ENCODE measurements at places on chromosomes 3 and 15.

GRCh38 chr15:28109626-28110455, 10.7 kb upstream of the OCA2 start:
- peak; percentile 75 for DNase-seq
- H3K4me3 ChIP-seq, result no peak overlapping the region
- H3K27ac ChIP-seq, result peak overlapping the region; percentile 87
- no peaks in the 10 kb centered on the region for H3K27me3 ChIP-seq
- H3K4me1 ChIP-seq, result no peaks in the 10 kb centered on the region
- H3K36me3 ChIP-seq, result peaks cover 37% of the 10 kb centered on the region

- H3K36me3 ChIP-seq, result no peaks in the 10 kb centered on the region
- no peak overlapping the region for H3K4me3 ChIP-seq
Measured at GRCh38 chr3:155651489-155652218, 93.2 kb downstream of the PLCH1 start.

GRCh38 chr15:64740311-64741170, 34.8 kb downstream of the RBPMS2 start:
- no peaks in the 10 kb centered on the region for H3K27me3 ChIP-seq
- peaks cover 3% of the 10 kb centered on the region for H3K4me1 ChIP-seq
- peak overlapping the region; percentile 62 for H3K27ac ChIP-seq
- no peak overlapping the region for H3K4me3 ChIP-seq
- no peaks in the 10 kb centered on the region for H3K36me3 ChIP-seq

- peaks cover 11% of the 10 kb centered on the region for H3K4me1 ChIP-seq
- peaks cover 39% of the 10 kb centered on the region for H3K36me3 ChIP-seq
- peak overlapping the region; percentile 21 for H3K27ac ChIP-seq
- no peak overlapping the region for H3K4me3 ChIP-seq
Measured at GRCh38 chr3:184345317-184346144, 8.1 kb downstream of the FAM131A start.

DNA sequence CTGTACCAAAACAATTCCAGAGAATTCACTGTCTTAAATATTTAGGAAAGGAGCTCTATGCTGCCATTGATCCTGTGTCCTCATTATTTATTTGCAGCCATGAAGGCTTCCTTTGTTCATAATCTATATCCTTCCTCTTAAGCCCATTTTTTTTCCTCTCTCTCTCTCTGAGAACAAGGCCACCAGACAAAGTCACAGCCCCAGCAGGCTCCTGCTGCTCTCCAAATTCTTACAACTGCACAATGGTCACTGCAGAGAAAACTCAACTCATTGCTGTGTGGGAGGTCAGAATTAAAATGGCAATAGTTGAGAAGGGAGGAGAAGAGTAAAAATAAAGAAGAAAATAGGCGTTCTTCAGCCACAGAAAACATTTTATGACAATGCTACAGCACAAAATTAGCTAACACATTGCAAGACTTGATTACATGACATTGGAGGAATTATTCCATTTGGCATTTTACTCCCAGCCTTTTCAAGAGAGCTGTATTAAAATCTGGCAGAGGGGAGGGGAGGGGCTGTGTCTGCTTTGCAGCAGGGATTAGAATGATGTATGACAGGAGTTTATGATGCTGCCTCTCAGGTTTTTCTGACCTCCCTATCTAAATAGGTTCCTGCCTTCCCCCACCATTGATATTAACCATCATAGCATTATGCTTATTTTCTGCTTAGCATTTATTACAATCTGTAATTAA, 399.7 kb upstream of the THBS1 start:
- H3K4me1 ChIP-seq, result no peaks in the 10 kb centered on the region
- no peaks in the 10 kb centered on the region for H3K27me3 ChIP-seq
- H3K4me3 ChIP-seq, result no peak overlapping the region
- no peak for DNase-seq
- H3K27ac ChIP-seq, result no peak overlapping the region
- H3K36me3 ChIP-seq, result no peaks in the 10 kb centered on the region

DNA sequence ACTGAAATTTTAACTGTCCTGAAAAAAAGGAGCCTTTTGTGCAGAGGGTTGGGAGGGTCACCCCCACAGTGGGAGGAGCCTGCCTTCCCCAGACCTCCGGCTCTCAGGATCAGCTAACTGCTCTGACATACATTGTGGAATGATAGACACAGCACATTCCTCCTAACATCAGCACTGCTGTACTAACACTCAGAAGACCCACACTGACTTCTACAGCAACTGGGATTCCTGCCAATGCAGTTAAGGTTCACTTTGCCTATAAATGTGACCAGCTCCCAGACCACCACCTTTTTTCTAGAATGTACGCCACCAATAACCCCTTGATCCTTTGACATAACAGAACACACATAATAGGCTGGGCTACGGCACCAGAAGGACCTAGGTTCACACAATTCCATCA, 3.2 kb downstream of the CPEB1 start:
- H3K27me3 ChIP-seq, result peaks cover 41% of the 10 kb centered on the region
- no peaks in the 10 kb centered on the region for H3K36me3 ChIP-seq
- no peaks in the 10 kb centered on the region for H3K4me1 ChIP-seq
- no peak for DNase-seq

- H3K27me3 ChIP-seq, result no peaks in the 10 kb centered on the region
- no peaks in the 10 kb centered on the region for H3K4me1 ChIP-seq
- H3K4me3 ChIP-seq, result no peak overlapping the region
- no peak overlapping the region for H3K27ac ChIP-seq
Measured at GRCh38 chr15:74259821-74260607, 23.9 kb downstream of the CCDC33 start.

DNA sequence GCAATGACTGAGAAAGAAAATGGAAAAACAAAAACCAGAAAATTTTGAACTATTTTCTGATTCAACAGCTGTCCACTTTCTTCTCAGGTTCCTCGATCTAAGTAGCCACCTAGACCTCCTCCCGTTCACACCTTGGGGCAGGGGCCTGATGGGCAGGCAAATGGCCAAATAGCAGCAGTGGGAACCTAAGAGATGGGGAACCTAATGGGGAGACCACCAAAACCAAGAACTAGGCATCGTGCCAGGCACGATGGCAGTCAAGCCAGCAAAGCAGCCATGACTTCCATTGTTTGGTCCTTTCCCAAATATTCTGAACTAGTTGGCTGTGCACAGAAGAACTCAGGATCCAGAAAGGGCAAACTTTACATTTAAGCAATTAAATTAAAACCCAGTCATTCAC, 57.1 kb downstream of the CAPN7 start:
- H3K27ac ChIP-seq, result peak overlapping the region; percentile 15
- H3K4me3 ChIP-seq, result no peak overlapping the region
- peaks cover 38% of the 10 kb centered on the region for H3K36me3 ChIP-seq
- H3K4me1 ChIP-seq, result no peaks in the 10 kb centered on the region
- DNase-seq, result no peak

- DNase-seq, result no peak
- H3K27ac ChIP-seq, result no peak overlapping the region
- no peaks in the 10 kb centered on the region for H3K4me1 ChIP-seq
- H3K27me3 ChIP-seq, result no peaks in the 10 kb centered on the region
- no peak overlapping the region for H3K4me3 ChIP-seq
Measured at GRCh38 chr3:52493232-52494017, 1.7 kb upstream of the STAB1 start.

DNA sequence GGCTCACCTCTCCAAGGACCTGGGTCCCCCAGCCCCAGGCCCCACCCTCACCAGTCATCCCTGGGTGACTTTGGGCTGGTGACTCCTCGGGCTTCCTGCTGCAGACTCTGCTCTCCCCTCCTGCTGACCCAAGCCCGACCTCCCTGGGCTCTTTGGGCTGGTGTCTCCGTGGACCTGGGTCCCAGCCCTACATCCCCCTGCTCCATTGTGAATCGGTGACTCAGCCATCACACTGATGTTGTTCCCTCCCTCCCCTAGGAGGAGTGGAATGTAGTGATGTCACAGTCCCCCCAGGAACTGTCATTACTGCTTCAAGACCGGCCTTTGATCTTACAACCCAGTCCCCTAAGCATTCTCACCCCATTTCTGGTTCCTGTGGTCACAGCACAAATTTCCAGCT, 83.7 kb downstream of the ADAMTS7 start:
- H3K36me3 ChIP-seq, result no peaks in the 10 kb centered on the region
- no peak overlapping the region for H3K4me3 ChIP-seq
- no peaks in the 10 kb centered on the region for H3K27me3 ChIP-seq

- DNase-seq, result no peak
- no peaks in the 10 kb centered on the region for H3K27me3 ChIP-seq
- H3K4me1 ChIP-seq, result peaks cover 24% of the 10 kb centered on the region
- H3K36me3 ChIP-seq, result no peaks in the 10 kb centered on the region
- H3K4me3 ChIP-seq, result no peak overlapping the region
Measured at GRCh38 chr15:71509139-71509538, 301.2 kb upstream of the NR2E3 start.

- H3K27ac ChIP-seq, result no peak overlapping the region
- no peak overlapping the region for H3K4me3 ChIP-seq
- no peak for DNase-seq
- H3K27me3 ChIP-seq, result no peaks in the 10 kb centered on the region
- no peaks in the 10 kb centered on the region for H3K36me3 ChIP-seq
Measured at GRCh38 chr3:63961891-63962290, 49.7 kb upstream of the SCAANT1 start.

DNA sequence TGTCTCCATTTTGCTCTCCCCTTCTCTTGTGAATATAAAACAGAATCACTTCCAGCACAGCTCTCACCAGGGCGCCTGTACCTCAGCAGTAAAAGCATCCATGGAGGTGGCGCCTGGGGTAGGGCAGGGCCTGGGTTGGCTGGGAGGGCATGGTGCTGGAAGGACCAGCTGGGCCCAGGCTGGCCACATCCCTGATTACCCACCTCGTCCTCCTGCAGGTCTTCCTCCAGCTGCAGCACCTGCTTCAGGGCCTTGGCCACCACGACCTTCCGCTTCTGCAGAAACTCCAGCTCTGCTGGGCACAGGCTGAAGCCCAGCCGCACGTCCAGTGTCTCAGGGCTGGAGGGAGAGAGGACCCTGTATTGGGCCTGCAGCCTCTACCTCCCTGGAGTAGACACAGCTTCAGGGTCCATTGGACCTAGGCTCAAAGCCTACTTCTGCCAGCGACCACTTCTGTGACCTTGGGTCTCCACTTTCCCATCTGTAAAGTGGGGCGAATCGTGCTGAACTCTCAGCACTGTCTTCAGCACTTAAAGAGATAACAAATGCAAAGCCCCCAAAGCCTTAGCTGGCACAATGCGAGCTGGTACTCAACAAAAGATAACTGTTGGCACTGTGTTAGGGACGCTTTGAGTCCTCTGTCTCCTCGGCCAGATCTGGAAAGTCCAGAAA, 23.8 kb downstream of the PLA2G4E start:
- H3K36me3 ChIP-seq, result no peaks in the 10 kb centered on the region
- no peak for DNase-seq

DNA sequence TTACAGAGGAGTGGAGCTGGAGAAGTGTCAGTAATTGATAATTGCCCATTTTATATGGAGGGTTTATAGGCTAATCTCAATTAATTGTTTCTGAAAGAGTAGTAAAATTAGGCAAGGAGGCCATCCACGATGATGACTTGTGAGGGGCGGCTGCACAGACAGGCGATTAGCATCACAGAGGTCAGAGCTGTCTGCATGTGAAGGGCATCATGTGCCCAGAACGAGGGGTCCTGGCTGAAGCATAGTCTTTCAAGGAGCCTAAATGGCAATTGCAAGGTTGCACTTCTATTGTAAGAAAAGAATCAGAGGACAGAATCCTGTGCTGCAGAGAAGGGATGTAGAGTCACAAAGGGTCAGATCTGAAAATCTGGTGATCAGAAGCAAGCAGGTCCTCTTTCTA, 196.6 kb downstream of the EBLN2 start:
- no peaks in the 10 kb centered on the region for H3K27me3 ChIP-seq
- DNase-seq, result no peak
- H3K36me3 ChIP-seq, result no peaks in the 10 kb centered on the region
- H3K4me1 ChIP-seq, result no peaks in the 10 kb centered on the region
- no peak overlapping the region for H3K27ac ChIP-seq
- no peak overlapping the region for H3K4me3 ChIP-seq

DNA sequence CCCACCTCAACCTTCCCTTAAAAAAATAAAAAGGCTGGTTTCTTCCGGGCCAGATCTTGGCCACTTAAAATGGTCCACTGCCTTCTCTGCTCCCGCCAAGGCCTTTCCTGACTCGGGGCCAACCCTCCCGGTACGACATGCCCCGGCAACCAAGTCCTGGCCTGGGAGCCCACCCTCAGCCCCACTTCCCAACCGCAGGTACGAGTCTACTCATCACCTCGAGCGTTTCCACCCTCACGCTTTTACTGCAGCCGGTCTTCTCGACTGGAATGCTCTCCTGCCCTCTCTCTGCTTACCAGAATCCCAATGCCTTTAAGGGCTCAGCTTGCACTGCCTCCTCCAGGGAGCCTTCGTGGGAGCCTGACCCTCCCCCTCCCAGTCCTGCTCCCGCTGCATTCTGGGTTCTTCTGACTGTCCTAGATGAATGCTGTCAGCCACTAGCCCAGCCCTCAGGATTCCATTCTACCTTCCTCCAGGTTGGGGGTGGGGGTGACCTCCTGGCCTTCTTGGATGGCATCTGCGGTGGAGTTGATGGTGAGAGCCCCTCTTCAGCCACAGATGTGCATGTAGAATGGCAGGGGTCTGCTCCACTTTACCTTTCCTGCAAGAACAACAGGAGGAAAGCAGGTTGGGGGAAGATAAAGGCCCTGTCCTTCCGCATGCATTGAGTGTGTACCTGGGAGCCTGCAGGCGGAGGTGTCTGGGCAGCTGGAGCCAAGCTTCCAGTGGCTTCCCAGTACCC, 1.1 kb upstream of the CSRNP1 start:
- H3K27ac ChIP-seq, result peak overlapping the region; percentile 98
- H3K4me1 ChIP-seq, result no peaks in the 10 kb centered on the region
- peak overlapping the region; percentile 94 for H3K4me3 ChIP-seq
- H3K36me3 ChIP-seq, result no peaks in the 10 kb centered on the region

Data from tibial artery (tissue), 4 donors.